ENCODE measurements at places on chromosomes 7 and 10. TPM values are rescaled to one million over a fixed set of nuclear protein-coding genes. Genes with fewer than 3 reads are reported as not detected.

AMPH gene
- 1.2 TPM for polyA plus RNA-seq

NXPH1 gene
- polyA plus RNA-seq, result not detected

SMARCD3 gene
- 175 TPM for polyA plus RNA-seq

ZNF746 gene
- 7.0 TPM for polyA plus RNA-seq

ZNF467 gene
- 10.5 TPM for polyA plus RNA-seq

LHFPL3 gene
- not detected for polyA plus RNA-seq

HOXA6 gene
- not detected for polyA plus RNA-seq

MRPS17 gene
- 15.9 TPM for polyA plus RNA-seq

FOXI2 gene
- polyA plus RNA-seq, result not detected

CD36 gene
- polyA plus RNA-seq, result 190 TPM

PDZD7 gene
- 0.66 TPM for polyA plus RNA-seq

NUTM2D gene
- 1.1 TPM for polyA plus RNA-seq

MRPL43 gene
- 123 TPM for polyA plus RNA-seq

IRF5 gene
- 2.8 TPM for polyA plus RNA-seq

KCND2 gene
- not detected for polyA plus RNA-seq

SAMD9 gene
- polyA plus RNA-seq, result 2.0 TPM

NUDT13 gene
- 1.4 TPM for polyA plus RNA-seq

MPP7 gene
- 3.5 TPM for polyA plus RNA-seq

ZNF488 gene
- 0.06 TPM for polyA plus RNA-seq

DDC gene
- not detected for polyA plus RNA-seq

C7orf33 gene
- polyA plus RNA-seq, result not detected

MLXIPL gene
- polyA plus RNA-seq, result 2.8 TPM

CRHR2 gene
- polyA plus RNA-seq, result 0.10 TPM

NPSR1 gene
- polyA plus RNA-seq, result not detected

LRMDA gene
- 8.3 TPM for polyA plus RNA-seq

PCLO gene
- 1.3 TPM for polyA plus RNA-seq

Data from heart right ventricle (tissue), 16 donors.